ENCODE measurements at places on chromosomes 12 and 14.

DNA sequence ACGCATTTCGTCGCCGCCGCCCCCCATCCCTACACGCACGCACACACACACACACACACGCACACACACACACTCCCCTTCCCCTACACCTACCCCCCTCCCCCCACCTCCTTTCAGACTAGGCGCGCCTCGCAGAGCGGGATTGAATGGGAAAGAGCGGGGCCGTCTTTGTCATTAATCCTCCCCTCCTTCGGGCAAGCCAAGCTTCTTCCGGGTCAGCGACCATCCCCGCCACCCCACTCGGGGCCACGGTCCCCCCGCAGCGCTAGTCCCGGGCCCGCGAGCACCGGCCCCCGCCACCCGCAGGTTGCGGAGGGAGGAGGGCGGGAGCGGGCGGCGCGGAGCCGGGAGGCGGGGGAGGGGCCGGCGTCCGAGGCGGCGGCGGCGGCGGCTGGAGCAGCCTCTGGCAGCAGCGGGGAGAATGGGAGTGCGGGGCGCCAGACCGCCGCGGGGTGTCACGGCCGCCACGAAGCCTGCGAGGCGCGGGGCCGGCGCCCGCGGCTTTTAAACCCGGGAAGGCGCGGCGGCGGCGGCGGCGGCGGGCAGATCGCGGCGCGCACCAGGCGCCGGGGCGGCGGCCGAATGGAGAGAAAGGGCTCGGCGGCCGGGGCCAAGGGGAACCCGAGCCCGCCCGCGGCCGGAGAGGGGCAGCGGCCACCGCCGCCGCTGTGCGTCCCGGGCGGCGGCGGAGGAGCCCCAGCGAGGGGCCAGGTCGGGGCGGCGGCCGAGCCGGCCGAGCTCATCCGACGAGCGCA is at the start of gene TTC9:
TSS of gene TTC9 (plus strand) at position 369 of the 755 bp plus-strand sequence. CDS start at position 583, 214 bp downstream.
- no peak for DNase-seq

GRCh38 chr12:65959452-65959851 is 135.2 kb downstream of the HMGA2 start:
- DNase-seq, result no peak

- no peak for DNase-seq
Observed at GRCh38 chr12:111411185-111411764, 5.6 kb downstream of the SH2B3 start.

DNA sequence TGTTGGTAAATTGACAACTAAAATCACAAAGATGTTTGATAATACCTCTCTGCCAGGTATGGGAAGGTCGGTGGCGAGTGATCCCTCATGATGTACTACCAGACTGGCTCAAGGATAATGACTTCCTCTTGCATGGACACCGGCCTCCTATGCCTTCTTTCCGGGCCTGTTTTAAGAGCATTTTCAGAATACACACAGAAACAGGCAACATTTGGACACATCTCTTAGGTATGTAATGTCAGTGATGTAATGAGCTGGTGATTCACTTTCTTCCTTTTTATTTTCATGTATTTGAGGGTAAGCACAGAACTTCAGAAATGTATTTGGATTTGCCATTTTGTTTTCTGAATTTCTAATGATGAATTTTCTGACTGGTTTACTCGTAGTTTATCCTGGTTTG is 42.6 kb upstream of the LRTM2 start:
- no peak for DNase-seq

DNA sequence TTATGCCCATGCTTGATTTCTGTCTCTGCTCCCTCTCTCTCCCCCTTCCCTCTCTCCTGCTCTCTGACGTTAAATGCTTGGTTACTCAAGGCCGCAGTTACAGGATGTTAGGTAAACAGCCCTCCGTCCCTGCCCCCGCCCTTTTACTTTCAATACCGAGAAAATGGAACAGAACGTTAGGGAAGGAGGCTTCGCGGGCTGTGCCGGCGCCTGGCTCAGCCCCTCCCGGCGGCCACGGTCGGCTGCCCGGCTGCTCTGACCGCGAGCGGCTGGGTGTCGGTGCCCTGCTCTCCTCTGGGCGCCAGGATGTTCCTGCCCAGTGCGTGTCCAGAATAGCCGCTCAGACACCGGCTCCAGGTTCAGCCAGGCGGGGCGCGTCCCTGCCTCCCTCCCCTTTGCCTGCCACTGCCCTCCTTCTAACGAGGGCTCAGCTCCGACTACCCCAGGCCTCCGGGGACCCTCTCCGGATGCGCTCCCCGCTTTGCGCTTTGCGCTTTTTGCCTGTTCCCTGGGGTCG is 166.1 kb downstream of the ADCK1 start:
- DNase-seq, result no peak

- DNase-seq, result peak; percentile 50
Observed at GRCh38 chr12:122031342-122032216, 9.9 kb downstream of the BCL7A start.

DNA sequence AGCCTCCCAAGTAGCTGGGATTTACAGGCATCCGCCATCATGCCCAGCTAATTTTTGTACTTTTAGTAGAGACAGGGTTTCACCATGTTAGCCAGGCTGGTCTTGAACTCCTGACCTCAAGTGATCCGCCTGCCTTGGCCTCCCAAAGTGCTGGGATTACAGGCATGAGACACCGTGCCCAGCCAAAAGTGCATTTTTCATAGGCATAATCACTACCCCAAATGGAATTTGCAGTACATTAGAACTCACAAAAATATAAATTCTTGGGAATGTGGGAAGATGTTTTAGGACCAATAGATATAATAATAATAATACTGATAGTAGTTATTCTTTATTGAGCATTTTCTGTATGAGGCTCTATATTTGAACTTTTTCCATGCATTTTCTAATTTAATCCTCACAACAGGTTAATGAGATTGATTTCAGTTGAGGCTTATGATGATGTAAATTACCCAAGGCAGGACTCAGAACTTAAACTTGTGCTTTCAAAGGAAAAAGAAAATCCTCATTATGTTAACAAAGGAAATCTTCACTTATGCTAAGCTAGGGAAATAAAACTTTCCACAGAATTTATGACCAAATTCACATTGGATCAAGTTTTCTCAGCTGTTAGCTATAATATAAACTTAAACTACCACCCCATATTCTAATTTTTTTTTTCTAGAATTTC is 121.6 kb downstream of the SRGAP1 start:
- DNase-seq, result no peak

GRCh38 chr12:49825360-49825970 is 2.7 kb downstream of the NCKAP5L start:
- no peak for DNase-seq

- no peak for DNase-seq
Observed at GRCh38 chr14:69042299-69042698, 63.2 kb upstream of the ACTN1 start.

GRCh38 chr12:49553512-49554088 is 14.3 kb downstream of the MCRS1 start:
- no peak for DNase-seq

GRCh38 chr12:58657190-58657589 is 263.1 kb downstream of the LRIG3 start:
- DNase-seq, result no peak

GRCh38 chr12:102171951-102172350 is 25.7 kb downstream of the PMCH start:
- DNase-seq, result no peak

- no peak for DNase-seq
Observed at GRCh38 chr14:64727551-64728071, 23.4 kb downstream of the PLEKHG3 start.

GRCh38 chr14:50366115-50366514 is 30.6 kb downstream of the CDKL1 start:
- no peak for DNase-seq

DNA sequence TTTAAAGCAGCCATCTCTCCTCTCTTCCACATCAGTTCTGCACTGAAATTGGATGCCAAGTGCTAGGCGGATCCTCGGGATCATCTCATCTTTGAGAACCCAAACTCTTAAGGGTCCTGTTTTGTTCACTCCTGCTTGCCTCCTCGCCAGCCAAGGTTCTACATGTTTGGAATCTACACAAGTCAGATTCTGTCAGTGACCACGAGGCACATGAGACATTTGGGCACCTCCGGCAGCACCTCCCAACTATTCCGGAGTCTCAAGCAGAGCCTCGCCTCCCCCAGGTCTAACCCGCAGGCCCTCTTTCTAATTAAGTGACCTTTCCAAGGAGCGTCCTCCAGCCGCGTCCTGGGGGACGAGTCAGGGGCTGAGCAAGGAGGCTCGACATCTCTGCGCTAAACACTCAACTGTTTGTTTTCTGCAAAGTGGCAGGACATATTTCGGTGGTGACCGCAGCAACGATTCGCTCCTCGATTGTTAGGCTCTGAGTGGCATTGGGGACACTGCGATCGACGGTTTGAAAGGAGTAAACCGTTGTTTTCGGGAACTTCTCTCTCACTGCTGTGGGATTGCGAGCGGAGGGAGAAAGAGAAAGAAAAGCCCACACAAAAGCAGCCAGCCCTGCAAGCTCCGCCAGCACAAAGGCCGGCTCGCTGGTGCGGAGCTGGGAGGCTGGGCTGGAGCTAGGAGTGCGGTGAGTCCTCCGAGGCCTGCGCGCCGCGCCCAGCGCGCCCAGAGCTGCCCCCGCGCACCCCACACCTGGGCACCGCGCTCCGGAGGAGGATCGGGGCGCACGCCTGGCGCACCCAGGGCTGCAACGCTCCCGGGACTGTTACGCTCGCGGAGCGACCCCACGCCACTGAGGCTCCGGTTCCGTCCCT is 640 bp downstream of the ARMH4 start:
- DNase-seq, result no peak

DNA sequence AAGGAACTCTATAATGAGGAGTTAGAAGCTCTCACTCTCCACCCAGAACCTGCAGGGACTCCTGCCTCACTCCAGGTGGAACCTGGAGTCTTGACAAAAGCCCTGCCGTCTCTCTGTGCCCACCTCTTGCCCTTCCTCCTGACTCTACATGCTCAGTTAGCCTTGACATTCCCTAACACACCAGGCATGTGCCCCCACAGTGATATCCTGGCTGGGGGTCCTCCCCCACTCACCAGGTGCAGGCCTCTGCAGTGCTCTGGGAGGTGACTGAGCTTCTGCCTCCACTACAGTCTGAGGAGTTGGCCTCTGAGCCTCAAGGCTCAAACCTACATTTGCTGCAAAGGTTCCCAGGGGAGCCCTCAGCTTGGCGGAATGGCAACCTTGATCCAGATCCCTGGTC is 300.7 kb downstream of the ADGRD1 start:
- no peak for DNase-seq

DNA sequence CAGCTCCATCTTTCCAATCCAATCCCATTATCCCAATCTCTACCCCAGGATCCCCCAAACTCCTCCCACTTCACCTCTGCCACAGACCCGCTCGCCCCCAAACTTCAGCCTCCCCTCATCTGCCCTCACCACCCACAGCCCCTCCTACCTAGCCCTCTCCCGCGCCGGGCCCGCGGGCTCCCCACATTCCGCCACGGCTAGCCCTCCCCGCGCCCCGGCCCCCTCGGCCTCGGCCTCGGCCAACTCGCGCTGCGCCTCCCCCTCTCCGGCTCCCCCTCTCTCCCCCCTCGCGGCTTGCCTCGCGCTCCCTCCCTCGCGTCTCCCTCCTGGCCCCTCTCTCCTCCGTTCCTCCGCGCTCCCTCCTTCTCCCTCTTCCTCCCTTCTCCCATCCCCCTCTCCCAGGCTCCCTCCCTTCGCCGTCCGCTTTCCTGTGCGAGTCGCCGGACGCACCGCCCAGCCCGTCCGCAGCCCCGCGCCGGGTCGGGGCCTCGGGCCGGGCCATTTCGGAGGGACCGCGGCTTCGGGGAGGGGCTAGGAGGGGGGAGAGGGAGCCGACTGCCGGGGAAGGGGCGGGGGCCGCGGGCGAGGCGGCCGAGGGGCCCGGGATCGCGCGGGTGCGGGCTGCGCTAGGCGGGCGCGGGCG is at the start of gene ATN1:
TSS of gene ATN1 (plus strand) at position 581 of the 643 bp plus-strand sequence. CDS start 6,043 bp downstream, outside the sequence.
- DNase-seq, result no peak

- DNase-seq, result no peak
Observed at GRCh38 chr12:5511644-5512600, 80.0 kb downstream of the NTF3 start.

GRCh38 chr12:108008163-108008905 is 120.8 kb upstream of the WSCD2 start:
- no peak for DNase-seq
